NCI-H510A (cell line): ENCODE measurements at places on chromosomes 1 and 21.

DNA sequence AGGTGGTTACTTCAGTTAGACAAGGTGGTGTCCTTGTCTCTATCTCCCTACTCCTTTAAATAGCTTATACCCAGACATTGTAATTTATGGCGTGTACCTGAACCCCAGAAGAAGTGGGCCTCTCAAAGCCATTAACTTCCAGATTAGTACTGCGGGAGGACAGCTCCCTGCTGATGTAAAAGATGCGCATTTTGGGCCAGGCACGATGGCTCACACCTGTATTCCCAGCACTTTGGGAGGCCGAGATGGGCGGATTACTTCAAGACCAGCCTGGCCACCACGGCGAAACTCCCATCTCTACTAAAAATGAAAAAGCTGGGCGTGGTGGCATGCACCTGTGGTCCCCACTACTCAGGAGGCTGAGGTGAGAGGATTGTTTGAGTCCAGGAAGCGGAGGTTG, 15.0 kb upstream of the PLEKHM2 start:
- no peak for DNase-seq

GRCh38 chr1:8879464-8879921, 1.0 kb upstream of the ENO1 start:
- DNase-seq, result no peak

GRCh38 chr1:223827193-223827663, 18.5 kb downstream of the TP53BP2 start:
- no peak for DNase-seq

GRCh38 chr1:154485910-154486496, 16.0 kb upstream of the TDRD10 start:
- no peak for DNase-seq

GRCh38 chr1:35717911-35718476, 690 bp downstream of the C1orf216 start:
- DNase-seq, result peak; percentile 71

GRCh38 chr1:208369658-208370057, 125.5 kb upstream of the PLXNA2 start:
- DNase-seq, result no peak

DNA sequence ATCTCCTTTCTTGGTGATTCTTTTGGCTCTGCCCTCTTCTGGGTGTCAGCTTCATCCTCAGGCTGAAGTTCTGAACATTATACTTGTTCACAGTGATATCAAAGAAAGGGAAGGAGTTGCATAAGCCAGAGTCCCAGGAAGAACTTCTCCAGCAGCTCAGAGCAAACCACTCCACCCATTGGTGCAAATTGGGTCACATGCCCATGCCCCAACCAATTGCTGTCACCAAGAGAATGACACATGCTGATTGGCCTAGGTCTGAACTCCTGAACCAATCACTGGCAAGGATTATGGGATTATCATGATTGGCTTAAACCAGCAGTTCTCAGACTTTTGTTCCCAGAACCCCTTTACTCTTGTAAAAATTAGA, 256.5 kb upstream of the TMEM51 start:
- no peak for DNase-seq

DNA sequence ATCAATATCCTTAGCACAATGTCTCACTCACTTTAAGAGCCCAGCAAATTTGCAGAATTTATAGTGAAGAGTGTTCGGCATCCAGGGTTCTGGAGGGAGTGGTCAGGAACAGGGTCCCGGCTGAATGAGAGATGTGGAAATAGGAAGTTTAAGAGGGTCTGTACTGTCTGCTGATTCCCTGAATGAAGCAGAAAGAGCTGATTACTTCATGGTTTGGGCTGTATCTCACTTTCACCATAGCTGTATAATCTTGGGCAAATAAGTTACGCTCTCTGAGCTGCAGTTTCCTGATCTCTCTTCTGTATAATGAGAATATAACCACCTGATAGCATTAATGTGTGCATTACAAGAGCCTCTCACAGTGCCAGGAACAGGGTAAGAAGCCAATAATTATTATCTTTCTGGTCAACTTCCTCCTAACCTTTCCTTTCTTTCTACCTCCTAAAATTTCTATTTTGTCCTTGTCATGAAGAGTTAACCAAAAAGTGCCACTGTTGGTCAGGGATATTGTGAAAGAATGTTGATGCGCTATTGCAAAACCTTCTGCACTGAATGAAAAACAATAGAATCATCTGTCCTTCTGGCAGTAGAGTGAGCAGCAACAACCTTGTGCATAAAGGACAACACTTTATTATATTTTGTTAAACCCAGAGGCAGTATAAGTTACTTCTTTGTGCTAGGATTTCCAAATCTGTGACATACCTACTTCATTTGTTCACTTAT, 14.7 kb upstream of the PTGFR start:
- DNase-seq, result no peak

DNA sequence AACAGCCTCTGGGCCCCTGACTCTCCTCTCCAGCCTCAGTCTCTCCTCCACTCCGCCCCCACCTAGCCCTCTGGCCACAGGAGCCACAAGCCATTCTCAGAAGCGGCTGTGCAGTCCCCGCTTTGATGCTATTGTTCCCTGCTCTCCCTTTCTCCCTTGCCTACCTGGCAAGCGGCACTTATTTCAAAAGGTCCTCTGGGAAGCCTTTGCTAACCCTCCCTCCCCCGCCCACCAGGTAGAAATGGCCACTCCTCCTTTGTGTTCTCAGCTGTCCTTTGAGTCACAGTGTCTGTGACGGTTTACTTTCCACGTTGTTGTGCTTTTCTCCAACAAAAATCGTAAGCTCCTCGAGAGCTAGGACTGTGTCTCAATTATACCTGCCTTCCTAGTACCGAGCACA, 338.4 kb upstream of the PROX1 start:
- DNase-seq, result peak; percentile 78

GRCh38 chr1:116377541-116378529, 4.8 kb downstream of the ATP1A1 start:
- no peak for DNase-seq

DNA sequence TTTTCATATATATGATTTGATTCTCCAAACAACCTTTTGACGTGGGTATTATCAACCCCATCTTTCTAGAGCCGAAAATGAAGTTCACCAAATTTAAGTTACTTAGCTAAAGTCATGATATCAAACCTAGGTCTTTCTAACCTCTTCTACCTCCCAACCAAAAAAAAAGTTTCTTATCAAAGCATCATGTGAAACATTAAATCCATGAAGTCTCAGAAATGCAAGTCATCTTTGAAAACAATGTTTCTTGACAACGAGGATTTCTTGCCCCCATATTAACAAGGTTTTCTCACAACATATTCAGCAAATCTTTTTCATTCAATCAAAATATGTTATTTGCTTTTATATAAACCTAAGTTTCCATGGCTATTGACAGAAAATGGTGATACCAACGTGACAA, 306.3 kb downstream of the SMYD3 start:
- DNase-seq, result no peak

DNA sequence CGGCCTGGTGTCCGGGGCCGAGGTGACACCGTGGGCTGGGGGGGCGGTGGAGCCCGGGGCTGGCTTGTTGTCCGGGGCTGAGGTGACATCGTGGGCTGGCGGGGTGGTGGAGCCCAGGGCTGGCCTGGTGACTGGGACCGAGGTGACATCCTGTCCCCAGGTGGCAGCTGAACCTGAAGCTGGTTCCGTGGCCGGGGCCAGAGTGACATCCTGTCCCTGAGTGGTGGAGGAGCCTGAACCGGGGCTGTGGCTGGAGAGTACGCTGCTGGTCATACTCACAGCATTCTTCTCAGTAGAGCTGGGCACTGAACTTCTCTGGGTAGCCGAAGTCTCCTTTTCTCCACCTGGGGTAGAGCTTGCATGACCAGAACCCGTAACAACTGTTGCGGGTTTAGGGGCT, 15.8 kb downstream of the THBS3 start:
- no peak for DNase-seq

- no peak for DNase-seq
Observed at GRCh38 chr1:30472009-30472408, 251.4 kb downstream of the MATN1 start.

DNA sequence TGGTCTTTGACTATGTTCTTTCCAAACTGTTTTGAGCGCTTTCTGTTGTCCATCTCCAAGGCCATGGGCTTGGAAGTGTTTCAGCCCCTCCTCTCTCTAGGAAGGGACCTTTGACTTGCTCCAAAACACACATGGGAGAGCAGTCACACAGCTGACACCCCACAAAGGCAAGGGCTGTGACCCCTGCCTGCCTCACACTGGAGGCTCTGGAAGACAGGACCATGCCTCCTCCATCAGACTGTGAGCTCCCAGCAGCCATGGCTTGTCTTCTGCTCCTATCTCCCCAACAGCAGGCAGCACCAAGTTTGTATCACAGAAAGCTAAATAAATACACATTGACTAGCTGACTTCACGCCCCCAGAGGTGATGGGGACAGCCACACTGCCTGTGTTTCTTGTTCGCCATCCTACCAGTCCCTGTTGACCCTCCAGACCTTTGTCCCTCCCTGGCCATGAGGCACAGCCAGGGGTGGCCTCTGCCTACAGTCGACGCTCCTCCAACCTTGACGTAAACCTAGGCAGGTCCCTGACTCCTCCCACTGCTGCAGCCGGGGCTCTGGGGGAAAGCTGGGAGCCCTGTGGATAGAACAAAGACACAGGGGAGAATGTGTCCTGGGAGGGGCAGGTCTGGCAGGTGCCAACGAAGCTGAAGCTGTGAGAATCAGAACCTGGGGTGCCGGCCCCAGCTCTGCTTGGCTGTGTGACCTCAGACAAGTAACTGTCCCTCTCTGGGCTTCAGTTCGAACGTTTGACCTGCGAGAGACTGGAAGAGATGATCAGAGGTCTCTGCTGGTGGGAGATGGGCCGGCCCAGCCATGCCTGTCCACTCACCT, 4.8 kb downstream of the PLA2G2F start:
- DNase-seq, result no peak

DNA sequence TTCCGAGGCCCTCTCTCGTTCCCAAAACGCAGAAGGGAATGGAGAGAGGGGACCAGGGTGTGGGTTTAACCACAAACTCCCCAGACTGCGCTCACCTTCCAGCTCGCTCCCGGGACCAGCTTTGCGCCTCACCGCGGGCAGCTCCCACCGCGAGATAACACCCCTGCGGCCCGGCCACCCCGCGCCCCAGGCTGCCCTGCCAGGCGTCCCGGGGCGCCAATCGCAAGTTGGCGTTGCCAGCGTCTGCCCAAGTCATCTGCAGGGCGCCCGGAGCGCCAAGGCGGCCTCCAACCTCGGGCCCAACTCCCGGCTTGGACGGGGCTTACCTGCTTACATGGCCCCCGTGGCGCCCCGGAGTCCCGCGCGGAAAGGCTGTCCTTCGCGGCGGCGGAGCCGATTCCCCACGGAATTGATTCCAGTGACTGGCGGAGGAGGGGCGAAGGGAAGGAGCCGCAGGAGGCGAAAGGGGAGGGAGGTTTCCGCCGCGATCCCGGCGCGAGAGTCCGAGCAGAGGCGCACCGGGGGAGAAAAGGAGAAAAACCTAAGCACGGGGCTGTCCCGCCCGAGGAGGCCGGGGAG, 456 bp downstream of the PTPN14 start:
- no peak for DNase-seq

DNA sequence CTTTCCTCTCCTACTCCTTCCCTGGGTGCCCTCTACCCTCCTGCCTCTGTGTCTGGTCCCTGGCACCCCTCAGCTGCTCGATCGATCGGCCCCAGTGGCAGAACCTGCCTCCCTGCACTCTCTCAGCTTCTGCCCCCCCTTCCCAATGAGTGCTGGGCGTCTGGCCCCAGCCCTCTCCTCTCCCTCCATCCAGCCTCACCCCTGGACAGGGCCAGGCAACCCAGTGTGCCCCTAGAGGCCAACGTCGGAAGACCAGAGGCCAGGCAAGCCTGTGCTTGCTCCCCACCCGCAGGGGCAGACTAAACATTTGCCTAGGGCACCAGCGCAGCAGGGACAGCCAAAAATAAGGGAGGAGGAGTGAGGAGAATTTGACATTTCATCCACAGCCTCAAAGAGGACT, 43.5 kb downstream of the LGR6 start:
- peak; percentile 57 for DNase-seq

DNA sequence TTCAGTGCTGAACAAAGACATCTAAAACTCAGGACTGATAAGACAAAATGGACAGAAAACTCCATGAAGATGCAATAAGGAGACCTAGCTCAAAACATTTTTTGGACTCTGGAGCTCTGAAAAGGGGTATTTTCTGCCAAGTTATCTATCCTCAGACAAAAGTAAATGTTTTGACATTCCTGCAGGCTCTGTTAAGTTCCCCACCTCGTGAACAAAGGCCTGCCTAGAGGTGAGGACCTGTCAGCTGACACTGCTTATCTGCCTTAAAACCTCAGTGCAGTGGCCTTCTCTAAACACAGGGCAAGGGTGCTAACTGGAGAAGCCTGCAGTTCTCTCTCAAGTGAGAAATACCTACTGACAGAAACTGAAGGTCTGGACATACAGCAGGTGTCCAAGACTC, 41.1 kb downstream of the COLGALT2 start:
- no peak for DNase-seq

GRCh38 chr1:243855616-243856318, 5.7 kb upstream of the AKT3 start:
- no peak for DNase-seq

DNA sequence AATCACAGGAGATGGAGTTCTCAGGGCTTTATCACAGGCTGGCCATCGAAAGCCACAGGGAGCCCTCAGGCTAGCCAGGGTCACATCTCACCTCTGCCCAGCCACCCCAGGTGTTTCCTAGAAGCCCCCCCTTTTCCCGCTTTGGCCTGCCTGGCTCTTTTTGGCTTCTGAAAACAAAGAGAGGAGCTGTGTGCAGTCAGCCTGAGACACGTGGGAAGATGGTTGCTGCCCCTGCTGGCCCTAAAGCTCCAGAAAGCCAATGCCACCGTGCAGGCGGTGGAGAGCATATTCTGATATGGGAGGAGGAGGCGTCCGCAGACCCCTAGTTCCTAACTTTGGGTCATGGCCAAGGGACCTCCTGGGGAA, 18.7 kb upstream of the LBR start:
- DNase-seq, result no peak

DNA sequence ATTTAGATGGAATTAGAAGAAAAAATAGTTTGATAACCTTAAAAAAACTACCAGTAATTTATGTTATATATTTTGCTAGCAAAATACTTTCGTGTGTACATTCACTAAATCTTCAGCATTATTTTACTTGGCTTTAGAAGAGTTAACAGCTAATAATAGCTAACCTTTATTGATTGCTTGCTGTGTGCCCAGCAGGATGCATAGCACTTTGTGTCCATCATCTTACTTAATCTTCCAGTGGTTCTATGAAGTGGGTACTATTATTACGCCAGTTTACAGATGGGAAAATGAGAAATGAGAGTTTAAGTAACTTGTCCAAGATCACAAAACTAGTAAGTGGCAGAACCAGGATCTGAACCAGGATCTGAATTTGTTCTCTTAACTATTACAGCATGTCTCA, 41.7 kb upstream of the GPR25 start:
- DNase-seq, result no peak

GRCh38 chr1:230194525-230194924, 127.5 kb downstream of the GALNT2 start:
- no peak for DNase-seq

DNA sequence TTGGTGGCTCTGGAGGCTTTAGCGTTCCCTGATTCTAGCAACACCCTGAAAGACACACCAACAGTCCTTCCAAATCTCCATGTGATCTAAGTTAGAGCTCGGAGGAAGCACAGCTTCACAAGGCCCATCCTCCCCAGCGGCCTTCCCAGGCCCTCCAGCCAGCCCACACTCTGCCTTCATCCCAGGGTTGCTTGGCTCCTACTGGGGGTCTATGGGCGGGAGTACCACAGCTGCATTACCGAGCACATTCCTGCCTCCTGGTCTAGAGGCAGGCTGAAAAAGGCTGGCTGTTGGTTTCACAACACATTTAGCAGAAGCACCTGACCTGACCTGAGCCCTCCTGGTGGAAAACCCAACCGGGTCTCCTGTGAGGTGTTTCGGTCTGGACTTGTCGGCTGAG, 54.7 kb upstream of the TRIM67 start:
- DNase-seq, result no peak

GRCh38 chr1:156149374-156150332, 3.7 kb upstream of the SEMA4A start:
- no peak for DNase-seq
